PC-9 (cell line): ENCODE measurements at places on chromosomes 6 and 20. TPM values are rescaled to one million over a fixed set of nuclear protein-coding genes. Genes with fewer than 3 reads are reported as not detected.
A peak's percentile ranks its signal among the peaks of the same experiment; 100 is the strongest.

HLA-DOB gene
- 3.4 and 4.3 TPM in 2 replicates for total RNA-seq

PRR18 gene
- total RNA-seq, result not detected in 2 replicates

HFE gene
- total RNA-seq, result 33.3 and 46.0 TPM in 2 replicates

BPIFB1 gene
- total RNA-seq, result not detected in 2 replicates

CITED2 gene
- 47.0 and 54.0 TPM in 2 replicates for total RNA-seq

B3GAT2 gene
- not detected in 2 replicates for total RNA-seq

TREM2 gene
- not detected in 2 replicates for total RNA-seq

GRCh38 chr20:47243003-47243402 lies 113.5 kb downstream of the ZMYND8 start:
- no peaks in the 10 kb centered on the region for H3K27me3 ChIP-seq
- no peak for DNase-seq
- H3K36me3 ChIP-seq, result peaks cover 59% of the 10 kb centered on the region
- H3K27ac ChIP-seq, result no peak overlapping the region
- H3K4me1 ChIP-seq, result no peaks in the 10 kb centered on the region

- H3K4me3 ChIP-seq, result no peak overlapping the region
- DNase-seq, result peak; percentile 67
- H3K36me3 ChIP-seq, result no peaks in the 10 kb centered on the region
- no peaks in the 10 kb centered on the region for H3K27me3 ChIP-seq
- H3K4me1 ChIP-seq, result no peaks in the 10 kb centered on the region
- no peak overlapping the region for H3K27ac ChIP-seq
Measured at GRCh38 chr20:14775778-14776177, 438.4 kb upstream of the FLRT3 start.

DNA sequence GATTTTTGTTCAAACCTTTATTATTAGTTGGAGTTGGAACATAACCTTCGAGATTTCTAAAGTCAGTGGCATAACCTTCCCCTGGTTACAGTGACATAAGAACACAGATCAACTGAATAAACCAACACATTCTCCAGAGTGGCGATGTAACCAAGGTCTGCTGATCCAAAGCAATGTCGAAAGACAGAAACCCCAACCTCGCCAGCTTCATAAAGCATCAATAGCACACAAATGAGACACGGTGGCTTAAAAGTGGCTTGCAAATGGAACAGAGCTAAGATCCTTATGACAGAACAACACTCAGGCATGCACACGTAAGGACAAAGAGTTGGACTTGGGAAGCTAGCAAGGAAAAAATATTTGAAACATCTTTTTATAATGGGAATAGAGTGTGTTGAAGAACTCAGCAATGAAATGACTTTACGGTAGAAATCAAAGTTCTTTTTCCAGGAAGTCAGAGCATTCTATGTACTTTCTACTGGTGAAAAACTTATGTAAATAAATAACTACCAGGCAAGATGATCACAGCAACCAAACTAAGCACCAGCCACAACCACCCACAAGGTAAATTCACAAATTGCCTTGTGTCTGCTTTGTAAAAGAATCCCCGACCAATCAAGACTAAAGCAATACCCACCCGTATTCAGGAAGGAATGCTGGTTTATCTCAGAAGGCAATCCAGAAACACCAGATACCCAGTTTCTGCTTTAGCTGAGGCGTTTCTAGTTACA lies 61.0 kb upstream of the NHSL1 start:
- no peak overlapping the region for H3K27ac ChIP-seq
- H3K27me3 ChIP-seq, result no peaks in the 10 kb centered on the region
- no peak overlapping the region for H3K4me3 ChIP-seq
- H3K4me1 ChIP-seq, result peaks cover 30% of the 10 kb centered on the region
- DNase-seq, result no peak
- no peaks in the 10 kb centered on the region for H3K36me3 ChIP-seq

GRCh38 chr6:140663772-140664171 lies 1289.3 kb upstream of the CITED2 start:
- no peak overlapping the region for H3K4me3 ChIP-seq
- H3K4me1 ChIP-seq, result no peaks in the 10 kb centered on the region
- no peak for DNase-seq
- H3K27me3 ChIP-seq, result no peaks in the 10 kb centered on the region
- no peak overlapping the region for H3K27ac ChIP-seq

DNA sequence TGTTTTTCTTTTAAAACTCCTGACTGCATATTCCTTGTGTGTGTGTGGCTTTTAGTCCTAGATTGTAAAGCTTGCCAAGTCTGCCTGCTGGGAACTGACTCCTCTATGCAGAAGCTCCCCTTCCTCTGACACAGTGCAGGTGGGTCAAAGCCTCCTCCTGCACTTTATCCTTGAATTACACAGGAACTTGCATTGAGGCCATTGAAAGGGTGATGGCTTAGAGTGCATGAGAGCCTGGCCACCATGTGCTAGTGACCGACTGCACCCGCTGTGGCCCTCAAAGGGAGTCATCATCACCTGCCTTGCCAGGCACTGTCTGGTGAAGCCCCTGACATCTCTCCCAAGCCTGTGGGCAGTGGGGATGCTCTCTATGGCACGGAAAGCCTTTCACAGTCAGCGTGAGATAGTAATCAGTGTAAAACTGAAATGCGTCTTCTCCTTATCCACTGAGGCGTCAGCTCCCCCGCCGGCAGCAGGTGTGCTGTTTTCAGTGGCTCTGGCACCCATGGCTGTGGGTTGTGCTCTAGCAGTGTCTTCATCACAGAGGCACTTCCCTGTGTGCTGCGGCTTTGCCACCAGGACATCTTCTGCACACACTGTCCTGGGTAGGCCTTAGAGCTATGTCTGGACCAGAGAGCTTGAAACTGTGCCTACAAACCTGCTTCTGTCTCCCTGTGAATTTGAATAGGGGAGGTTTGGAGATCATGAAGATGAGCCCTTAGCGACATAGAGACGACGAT lies 87.9 kb downstream of the THBS2 start:
- H3K4me1 ChIP-seq, result no peaks in the 10 kb centered on the region
- H3K36me3 ChIP-seq, result no peaks in the 10 kb centered on the region
- H3K4me3 ChIP-seq, result no peak overlapping the region
- H3K27me3 ChIP-seq, result peaks cover 88% of the 10 kb centered on the region

GRCh38 chr20:61307686-61308476 lies 55.8 kb downstream of the CDH4 start:
- H3K4me3 ChIP-seq, result no peak overlapping the region
- peaks cover 94% of the 10 kb centered on the region for H3K27me3 ChIP-seq
- H3K4me1 ChIP-seq, result no peaks in the 10 kb centered on the region

DNA sequence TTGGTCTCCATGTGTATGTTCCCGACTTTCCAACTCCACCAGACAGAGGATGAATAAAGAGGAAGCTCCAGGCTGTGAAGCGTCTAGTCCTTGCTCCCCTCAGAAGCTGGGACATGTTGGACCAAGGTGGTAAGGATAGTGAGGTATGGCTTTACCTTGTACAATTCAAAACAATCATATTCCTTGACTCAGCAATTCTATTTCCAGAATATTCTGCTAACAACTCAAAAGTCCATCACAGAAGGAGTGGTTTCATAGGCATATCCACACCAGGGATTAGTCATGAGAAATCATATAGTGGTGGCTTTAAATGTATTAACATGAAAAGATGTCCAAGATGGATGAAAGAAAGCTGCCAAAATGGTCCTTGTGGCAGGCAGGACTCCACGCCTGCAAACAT lies 19.8 kb downstream of the FKBP1A start:
- H3K27ac ChIP-seq, result no peak overlapping the region
- no peak for DNase-seq
- H3K27me3 ChIP-seq, result no peaks in the 10 kb centered on the region
- H3K36me3 ChIP-seq, result peaks cover 34% of the 10 kb centered on the region
- peaks cover 11% of the 10 kb centered on the region for H3K4me1 ChIP-seq

DNA sequence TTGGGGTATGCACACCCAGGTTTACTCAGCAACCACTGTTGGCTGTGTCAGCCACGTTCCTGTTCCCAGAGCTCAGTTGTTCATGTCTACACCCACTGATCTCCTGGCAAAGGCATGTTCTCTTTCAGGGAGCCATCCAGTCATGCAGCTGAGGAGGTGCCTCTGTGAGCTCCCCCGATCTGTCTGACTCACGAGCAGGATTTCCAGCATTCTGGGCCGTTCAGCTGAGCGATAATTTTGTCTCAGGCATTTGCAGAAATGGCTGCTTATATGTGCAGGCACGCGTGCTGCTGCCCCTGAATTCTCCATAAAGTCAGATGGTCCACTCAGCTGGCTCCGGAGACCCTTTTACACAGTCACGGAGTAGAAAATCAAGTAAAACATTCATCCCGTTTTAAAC lies 78.4 kb upstream of the IYD start:
- H3K36me3 ChIP-seq, result no peaks in the 10 kb centered on the region
- no peak for DNase-seq
- H3K27ac ChIP-seq, result no peak overlapping the region
- H3K27me3 ChIP-seq, result no peaks in the 10 kb centered on the region

DNA sequence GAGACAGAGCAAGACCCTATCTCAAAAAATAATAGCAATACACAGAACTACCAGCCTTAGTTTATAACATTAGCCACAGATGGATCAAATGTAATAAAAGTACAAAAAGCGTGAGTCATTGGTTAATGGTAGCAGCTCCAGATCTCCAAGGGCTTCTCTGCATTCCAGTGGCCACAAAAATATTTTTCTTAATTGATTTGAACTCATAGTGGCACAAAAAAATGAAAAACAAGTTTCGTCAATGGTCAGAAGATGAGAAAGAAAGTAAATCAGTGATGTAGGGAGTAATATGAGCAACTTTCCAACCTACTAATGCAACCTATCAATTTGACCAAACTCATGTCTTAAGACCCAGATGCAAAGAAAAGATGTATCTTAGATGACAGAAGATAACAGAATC lies 79.6 kb downstream of the CEP57L1 start:
- no peaks in the 10 kb centered on the region for H3K27me3 ChIP-seq
- H3K4me3 ChIP-seq, result no peak overlapping the region
- no peak overlapping the region for H3K27ac ChIP-seq

GRCh38 chr6:37381579-37381978 lies 27.8 kb downstream of the RNF8 start:
- H3K4me3 ChIP-seq, result no peak overlapping the region
- no peaks in the 10 kb centered on the region for H3K4me1 ChIP-seq

DNA sequence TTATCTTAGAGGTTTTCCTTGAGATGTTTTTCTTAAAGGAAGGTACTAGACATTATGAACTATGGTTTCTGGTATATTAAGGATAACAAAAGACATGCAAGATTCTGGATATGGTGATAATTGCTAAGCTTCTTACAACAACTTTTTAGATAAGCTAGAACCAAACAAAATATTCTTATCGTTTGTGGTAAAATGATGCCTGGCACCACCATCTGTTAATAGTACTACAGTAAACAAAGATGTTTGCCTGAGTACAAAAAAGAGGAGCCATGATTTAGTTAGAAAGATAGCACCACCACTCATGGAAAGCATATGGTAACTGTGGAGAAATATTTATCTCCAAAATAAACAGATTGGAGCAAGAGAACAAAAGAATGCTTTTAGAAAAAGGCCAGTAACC lies 747.3 kb downstream of the COL12A1 start:
- no peak for DNase-seq
- H3K36me3 ChIP-seq, result no peaks in the 10 kb centered on the region
- H3K27ac ChIP-seq, result no peak overlapping the region
- H3K27me3 ChIP-seq, result no peaks in the 10 kb centered on the region
- no peaks in the 10 kb centered on the region for H3K4me1 ChIP-seq
- no peak overlapping the region for H3K4me3 ChIP-seq

- H3K4me1 ChIP-seq, result no peaks in the 10 kb centered on the region
- no peak overlapping the region for H3K27ac ChIP-seq
- peaks cover 79% of the 10 kb centered on the region for H3K27me3 ChIP-seq
- H3K4me3 ChIP-seq, result no peak overlapping the region
Measured at GRCh38 chr20:46252352-46253091, 55.8 kb downstream of the CDH22 start.

DNA sequence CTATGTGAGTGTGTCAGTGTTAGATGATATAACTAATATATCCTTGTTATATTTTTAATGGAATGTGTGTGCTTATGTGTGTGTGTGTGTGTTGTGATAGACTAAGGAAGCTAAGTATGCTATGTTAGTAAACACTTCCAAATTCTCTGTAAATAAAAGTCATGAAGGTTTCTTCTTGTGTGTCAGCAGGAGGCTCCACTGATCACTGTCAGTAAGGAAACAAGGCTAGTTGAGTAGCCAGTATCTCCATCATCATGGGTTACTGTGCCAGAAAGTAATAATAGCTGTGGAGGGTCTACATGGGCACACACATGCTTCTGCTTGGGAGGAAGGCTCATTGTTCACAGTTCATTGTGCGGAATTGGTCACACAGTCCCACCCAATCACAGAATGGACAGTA lies 302.8 kb upstream of the RNF217 start:
- no peak for DNase-seq
- H3K27ac ChIP-seq, result no peak overlapping the region
- no peaks in the 10 kb centered on the region for H3K36me3 ChIP-seq
- H3K4me1 ChIP-seq, result no peaks in the 10 kb centered on the region
- H3K27me3 ChIP-seq, result no peaks in the 10 kb centered on the region

DNA sequence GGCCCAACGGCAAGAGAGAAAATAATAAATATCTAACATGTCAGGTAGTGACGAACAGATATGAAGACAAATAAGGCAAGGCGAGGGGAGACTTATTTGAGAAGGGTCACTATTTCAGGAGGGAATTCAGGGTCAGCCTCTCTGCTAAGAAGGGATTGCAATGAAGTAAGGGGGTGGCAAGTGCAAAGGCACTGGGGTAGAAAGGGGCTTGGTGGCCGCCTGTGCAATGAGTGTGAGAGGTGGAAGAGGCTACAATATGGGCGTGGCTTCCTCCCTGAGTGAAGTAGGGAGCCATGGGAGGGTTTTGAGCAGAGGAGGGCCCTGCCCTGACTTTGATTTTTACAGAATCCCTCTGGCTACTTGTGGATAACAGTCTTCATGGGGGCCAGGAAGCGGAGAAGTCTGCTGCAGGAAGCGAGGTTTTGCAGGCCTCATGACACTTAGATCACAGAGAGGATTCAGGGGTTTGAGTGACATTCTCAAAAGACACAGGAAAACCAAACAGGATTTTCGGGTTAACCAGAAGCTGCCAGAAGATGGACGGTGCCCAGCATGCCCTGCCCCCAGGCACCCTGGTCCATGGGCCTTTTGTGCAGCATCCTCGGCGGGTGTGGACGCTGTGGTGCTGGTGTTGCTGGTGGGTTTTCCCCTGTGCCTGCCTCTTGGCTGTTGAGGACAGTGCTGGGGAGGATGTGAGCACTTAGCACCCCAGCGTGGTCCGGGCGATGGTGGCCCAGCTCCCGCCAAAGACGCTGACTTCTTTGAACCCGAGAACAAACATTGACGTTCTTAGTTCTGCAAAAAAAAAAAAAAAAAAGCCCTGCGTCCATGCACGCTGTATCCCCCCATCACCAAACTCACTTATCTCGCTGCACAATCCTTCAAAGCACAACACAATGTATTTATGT lies 124.2 kb upstream of the PTPN1 start:
- no peak for DNase-seq
- no peak overlapping the region for H3K4me3 ChIP-seq
- H3K27ac ChIP-seq, result no peak overlapping the region
- no peaks in the 10 kb centered on the region for H3K27me3 ChIP-seq
